ENCODE measurements at places on chromosomes 4 and X.

- DNase-seq, result no peak
Observed at GRCh38 chr4:6761649-6762615, 20.6 kb upstream of the KIAA0232 start.

- DNase-seq, result no peak
Observed at GRCh38 chr4:141502755-141503154, 133.6 kb upstream of the IL15 start.

- no peak for DNase-seq
Observed at GRCh38 chr4:17544831-17545234, 29.9 kb downstream of the CLRN2 start.

DNA sequence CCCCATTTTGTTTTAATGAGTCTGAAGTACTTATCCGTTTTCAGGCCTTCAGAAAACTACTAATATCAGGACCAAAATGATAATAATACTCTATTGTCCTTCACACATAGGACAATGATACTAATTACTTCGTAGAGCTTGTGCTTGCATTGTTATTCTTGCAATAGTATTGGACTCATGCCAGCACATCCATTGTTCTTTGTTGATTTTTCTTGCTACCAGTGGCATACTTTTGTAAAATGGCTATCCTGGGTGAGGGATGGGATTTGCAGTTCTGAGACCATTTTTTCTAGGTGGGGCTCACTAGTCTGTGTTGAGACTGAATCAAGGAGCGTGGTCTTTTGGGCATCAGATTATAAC is 195.3 kb downstream of the MAML3 start:
- DNase-seq, result no peak

GRCh38 chrX:153732401-153732800 is 7.7 kb downstream of the ABCD1 start:
- no peak for DNase-seq

GRCh38 chr4:66974665-66975064 is 570.6 kb downstream of the CENPC start:
- no peak for DNase-seq

GRCh38 chr4:122899682-122900081 is 22.7 kb downstream of the NUDT6 start:
- no peak for DNase-seq

GRCh38 chr4:129490516-129490915 is 394.6 kb downstream of the C4orf33 start:
- no peak for DNase-seq

DNA sequence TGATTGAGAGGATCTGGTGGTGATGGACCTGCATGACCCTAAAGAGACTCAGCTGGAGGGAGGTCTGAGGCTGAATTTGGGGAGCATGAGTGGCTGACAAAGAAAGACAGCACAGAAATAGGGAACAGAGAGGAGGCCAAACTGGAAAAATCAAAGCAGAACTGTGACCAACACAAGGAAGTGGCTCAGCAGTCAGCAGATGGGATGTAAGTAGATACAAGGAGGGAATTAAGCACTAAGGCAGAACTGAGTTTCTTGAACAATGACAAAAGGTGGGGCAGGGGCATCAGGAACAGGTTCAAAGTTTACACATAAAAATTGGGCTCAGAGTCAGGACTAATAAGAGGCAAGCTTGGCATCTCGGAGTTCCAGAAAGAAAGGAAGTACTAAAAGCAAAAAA is 144.3 kb upstream of the KLF3 start:
- DNase-seq, result no peak

DNA sequence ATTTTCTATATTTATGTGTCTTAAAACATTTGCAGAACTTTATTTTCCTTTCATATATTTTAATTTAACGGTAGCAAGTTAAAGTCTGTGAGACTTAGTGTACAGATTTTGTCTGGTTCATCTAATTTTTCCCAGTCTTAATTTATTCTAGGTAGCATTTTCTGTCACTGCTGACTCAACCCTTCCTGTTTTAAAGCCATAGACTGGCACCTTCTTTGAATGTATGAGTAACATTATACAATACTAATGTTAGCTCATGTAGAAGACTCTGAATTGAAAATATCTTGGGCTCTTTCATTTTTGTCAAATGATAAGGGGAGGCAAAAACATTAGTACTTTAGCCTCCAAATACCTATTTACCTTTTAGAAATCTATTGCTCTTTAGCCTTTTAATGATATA is 43.6 kb downstream of the BLTP1 start:
- DNase-seq, result no peak

- no peak for DNase-seq
Observed at GRCh38 chr4:75673959-75674328, 733 bp upstream of the G3BP2 start.

- no peak for DNase-seq
Observed at GRCh38 chr4:113764720-113765264, 3.3 kb upstream of the CAMK2D start.

GRCh38 chrX:53171356-53171755 is 53.7 kb downstream of the KDM5C start:
- DNase-seq, result no peak

GRCh38 chrX:11386001-11386523 is 92.8 kb downstream of the AMELX start:
- DNase-seq, result no peak

- DNase-seq, result no peak
Observed at GRCh38 chr4:158715802-158716201, 7.4 kb downstream of the PPID start.

- DNase-seq, result no peak
Observed at GRCh38 chr4:82584931-82585330, 23.1 kb upstream of the TMEM150C start.

DNA sequence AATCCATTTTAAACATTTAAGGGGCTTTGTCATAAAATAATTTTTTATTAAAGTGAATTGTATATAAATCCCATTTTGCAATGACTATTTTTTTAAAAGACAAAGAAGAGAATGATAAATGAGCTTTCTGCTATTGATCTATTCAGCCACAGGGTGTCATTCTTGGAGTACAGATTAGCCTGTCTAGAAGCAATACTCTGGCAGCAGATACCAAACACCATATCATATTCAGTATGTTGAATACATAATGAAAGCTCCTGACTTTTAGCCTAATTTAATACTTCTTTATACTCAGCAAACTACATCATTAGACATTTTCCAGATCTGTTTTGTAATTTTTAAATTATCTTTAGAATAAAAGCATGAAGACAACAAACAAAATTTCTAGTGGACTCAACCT is 496.3 kb downstream of the PDGFC start:
- DNase-seq, result no peak

GRCh38 chr4:76238701-76239100 is 12.8 kb upstream of the FAM47E start:
- no peak for DNase-seq

GRCh38 chrX:46584736-46585135 is 11.2 kb downstream of the CHST7 start:
- no peak for DNase-seq

DNA sequence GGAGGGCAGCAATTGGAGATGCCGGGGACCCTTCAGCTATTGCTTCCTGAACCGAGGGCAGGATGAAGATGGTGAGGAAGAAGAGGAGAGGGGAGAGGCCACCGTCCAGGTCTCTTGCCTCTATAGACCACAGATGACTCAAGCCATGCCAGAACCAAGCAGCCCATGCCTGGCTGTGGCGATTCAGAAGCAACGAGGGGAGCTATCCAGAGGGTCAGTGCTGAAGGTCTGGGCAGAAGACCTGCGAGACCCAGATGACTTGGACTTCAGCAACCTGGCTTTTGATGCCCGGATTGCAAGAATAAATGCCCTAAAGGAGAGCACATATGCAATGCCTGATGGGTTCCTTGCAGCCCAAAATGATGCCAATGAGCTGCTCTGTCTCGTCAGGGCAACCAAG is 70.2 kb upstream of the PRPS2 start:
- DNase-seq, result no peak

DNA sequence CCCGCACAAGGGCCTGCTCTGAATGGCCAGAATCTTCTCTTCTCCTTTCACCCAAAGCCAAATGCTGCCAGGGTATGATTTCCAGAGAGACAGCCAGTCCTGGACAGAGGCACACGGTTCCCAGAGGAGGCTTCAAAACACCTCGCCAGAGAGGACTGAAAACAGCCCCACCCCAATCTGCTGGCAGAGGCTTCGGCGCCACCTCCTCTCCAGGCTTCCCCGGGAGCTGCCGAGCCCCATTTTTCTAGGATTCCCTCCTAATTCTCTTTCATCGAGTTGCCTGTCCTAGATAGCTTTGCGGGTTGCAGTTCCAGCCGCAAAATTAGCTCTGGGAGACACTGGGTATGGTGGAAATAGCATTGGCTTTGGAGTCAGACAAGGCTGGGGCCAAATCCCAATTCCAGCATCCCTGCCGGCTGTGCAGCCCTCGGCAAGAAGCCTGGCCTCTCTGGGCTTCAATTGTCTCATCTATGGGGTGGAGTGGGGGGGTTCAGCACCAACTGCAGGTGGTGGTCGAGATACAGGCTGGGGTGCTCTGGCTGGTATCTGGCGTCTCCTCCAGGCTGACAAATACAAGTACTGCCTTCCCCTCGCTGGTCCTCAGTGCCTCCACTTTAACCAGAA is 22.6 kb downstream of the PPP2R2C start:
- no peak for DNase-seq

- no peak for DNase-seq
Observed at GRCh38 chr4:188396037-188396436, 256.8 kb downstream of the TRIML1 start.

DNA sequence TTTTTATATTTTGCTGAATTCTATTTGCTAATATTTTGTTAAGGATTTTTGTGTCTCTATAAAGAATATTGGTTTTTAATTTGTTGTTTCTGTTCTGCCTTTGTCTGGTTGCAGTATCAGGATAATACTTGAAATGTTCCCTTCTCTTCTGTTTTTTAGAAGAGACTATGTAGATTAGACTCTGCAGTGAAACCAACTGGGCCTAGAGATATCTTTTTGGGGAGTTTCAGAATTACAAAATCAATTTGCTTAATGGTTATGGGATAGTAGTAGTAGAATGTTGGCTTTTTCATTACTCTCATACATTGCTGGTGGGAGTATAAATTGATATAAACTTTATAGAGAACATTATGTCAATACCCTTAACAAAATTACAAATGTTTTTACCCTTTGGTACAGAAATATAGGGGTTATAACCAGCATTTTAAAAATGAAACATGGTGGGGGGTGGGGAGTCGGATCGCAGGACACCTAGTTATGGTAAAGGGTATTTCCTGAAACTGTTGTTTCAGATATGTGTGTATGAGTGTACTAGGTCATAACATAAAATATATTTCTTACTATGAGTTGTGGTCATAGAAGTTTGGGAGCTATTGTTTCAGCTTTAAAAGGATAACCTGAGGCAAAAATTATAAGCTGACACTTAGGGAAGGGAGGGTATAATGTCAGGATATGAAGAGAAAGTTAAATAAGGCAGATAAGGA is 29.0 kb downstream of the CLOCK start:
- DNase-seq, result no peak

DNA sequence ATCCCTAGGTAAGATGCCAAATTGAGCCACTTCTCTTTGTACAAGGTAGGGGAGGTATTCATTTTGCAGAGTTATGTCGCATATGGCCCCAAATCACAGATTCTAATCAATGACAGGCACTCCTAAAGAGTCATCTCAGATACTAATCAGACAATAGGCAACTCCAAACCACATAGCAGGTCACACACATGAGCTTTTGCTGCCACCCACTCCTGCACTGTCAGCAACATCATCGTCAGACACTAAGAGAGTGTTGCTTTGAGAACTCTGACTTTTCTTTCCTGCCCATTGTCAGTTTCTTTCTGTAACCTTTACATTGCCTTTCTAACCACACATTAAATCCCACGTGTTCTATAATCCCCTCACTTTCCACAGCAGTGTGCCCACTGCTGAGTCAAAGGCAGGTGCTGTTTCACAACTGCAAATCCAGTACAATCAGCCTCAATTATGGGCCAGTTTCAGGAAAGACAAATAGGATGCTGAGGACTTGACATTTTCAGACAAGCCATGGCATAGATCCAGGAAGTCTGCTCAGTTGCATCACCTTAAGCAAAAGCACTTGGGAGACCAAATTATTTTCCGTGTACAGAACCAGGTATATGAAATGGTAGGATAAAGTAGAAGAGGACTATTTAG is 23.5 kb downstream of the TMEM31 start:
- DNase-seq, result no peak

DNA sequence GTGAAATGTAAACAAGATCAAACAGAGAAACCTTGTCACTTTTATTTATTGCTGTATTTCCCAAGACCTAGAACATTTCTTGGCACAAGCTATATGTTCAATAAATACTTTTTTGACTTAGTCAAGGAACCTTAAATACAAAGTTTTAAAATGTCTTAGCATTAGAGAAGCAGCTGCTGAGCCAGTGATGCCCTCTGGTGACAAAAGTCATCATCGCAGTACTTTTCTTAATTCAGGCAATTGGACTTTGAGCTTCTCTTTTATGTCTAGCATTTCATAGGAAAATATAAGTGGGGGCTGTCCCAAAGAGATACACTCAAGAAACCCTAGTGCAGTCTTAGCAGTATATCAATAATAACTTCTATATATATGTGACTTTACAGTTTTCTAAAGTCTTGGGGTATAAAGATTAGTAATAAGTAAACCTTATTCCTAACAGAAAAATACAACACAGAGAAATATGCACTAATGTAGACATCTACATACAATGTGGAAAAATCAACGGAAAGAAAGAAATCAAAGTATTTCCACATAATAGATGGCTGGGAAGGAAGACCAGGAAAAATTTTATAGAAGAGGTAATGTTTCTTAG is 118.4 kb downstream of the DTHD1 start:
- no peak for DNase-seq

GRCh38 chrX:117147249-117147648 is 684.5 kb upstream of the CT83 start:
- no peak for DNase-seq

- DNase-seq, result no peak
Observed at GRCh38 chrX:74578137-74578536, 36.3 kb downstream of the RLIM start.

DNA sequence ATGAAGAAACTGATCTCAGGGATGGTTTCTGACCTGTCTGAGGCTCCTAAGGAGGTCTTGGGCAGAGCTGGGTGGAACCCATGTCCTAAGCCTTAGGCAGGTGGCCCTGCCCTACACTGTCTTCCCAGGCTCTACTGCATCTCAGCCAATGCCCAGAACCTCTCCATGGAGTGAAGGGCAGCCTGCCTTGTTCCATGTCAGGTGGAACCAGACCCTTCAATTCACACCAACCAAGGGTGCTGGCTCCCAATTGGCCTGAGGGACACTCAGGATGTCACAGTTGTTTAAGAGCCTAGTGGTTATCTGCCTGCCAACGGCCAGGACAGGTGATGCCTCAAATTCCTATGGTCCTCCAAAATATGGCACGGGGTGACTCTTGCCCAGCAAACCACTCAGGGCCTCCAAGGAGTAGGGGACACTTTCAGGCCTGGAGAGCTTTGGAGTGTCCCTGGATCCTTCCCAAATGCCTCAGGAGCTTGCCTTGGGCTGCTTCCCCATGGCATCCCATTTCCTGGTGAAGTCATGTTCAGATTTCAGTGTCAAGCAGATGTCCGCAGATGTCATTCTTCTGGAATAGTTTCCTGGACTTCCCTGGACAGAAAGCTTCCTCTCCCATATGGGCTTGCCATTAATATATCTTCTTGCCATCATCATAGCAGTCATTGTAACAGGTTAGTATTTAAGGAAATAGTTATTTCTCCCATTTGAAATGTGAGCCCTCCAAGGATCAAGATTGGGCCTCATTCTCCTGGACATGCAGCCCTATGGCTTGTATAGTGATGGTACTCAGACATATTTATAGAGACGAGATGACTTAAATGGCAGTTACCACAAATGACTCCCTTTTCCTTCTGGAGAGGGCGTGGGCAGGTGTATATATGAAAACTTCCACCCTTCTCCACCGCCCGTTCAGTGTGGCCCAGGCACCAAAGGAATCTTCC is 67.1 kb downstream of the MED28 start:
- DNase-seq, result no peak

GRCh38 chr4:153758136-153758535 is 1.7 kb downstream of the RNF175 start:
- DNase-seq, result no peak

- DNase-seq, result no peak
Observed at GRCh38 chr4:142485452-142485851, 360.6 kb downstream of the INPP4B start.

Data from cerebellar nuclear complex (tissue), 1 donor.